ENCODE measurements at places on chromosomes 1 and 21. TPM values are rescaled to one million over a fixed set of nuclear protein-coding genes. Genes with fewer than 3 reads are reported as not detected.
A peak's percentile ranks its signal among the peaks of the same experiment; 100 is the strongest.

The LCE1D gene
- total RNA-seq = not detected

The ZNF670 gene
- total RNA-seq = 3.8 TPM

The FMOD gene
- total RNA-seq = 272 TPM

The MMEL1 gene
- 22.9 TPM for total RNA-seq

The AMIGO1 gene
- total RNA-seq = 15.6 TPM

The BCAN gene
- 0.52 TPM for total RNA-seq

The CLCA4 gene
- 0.20 TPM for total RNA-seq

The PADI6 gene
- total RNA-seq = not detected

The SH2D2A gene
- 5.4 TPM for total RNA-seq

The ORC1 gene
- total RNA-seq = 0.66 TPM

The MAP7D1 gene
- total RNA-seq = 123 TPM

GRCh38 chr21:45388011-45388521 is 16.9 kb upstream of the COL18A1 start:
- no peak for DNase-seq

DNA sequence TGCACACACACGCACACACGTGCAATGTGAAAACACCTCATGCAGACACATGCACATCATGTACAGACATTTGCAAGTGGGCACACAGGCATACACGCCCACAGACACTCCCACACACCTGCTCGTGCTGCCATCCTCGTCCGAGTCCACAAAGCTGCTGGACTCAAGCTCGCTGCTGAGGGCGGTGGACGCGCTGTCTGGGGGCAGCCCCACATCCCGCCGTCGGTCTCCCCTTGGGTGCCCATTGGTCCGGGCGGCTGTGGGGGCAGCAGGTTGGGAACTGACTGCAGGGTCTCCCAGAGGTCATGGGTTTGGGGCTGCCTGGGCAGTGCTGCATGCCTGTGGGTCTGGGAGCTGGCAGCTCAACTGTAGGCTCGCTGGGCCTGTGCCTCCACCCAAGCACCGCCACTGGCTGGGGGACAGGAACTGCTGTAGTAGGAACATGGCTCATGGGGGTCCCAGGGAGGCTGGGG is 7.6 kb downstream of the DVL1 start:
- DNase-seq = no peak

- no peak for DNase-seq
These were observed 145.9 kb downstream of the RYR2 start for GRCh38 chr1:237187842-237188241.

GRCh38 chr1:182092336-182092735 is 30.8 kb upstream of the ZNF648 start:
- DNase-seq = no peak

GRCh38 chr1:213984387-213985208 is 3.2 kb upstream of the PROX1 start:
- no peak for DNase-seq

- DNase-seq = no peak
These were observed 10.5 kb upstream of the IFI6 start for GRCh38 chr1:27682351-27682944.

GRCh38 chr1:203120325-203121153 is 7.0 kb upstream of the ADORA1 start:
- DNase-seq = no peak

DNA sequence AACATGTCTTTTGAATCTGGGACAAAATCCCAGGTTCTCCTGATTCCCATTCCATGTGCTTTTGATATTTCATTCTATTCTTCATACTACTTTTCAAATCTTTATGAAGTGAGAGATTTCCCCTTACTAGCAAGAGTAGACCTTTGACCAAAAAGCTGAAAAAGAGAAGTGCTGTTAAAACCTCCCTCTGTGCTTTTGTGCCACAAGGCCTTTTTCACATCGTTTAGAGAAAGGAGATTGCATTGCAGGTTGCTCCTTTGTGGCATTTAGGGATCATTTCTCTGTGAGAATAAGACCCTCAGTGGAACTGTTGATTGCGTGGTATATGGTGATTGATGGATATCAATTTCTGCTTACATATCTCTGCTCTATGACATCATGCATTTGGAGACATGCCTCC is 148.8 kb downstream of the TGFB2 start:
- no peak for DNase-seq

GRCh38 chr1:103416681-103417286 is 108.7 kb upstream of the RNPC3 start:
- no peak for DNase-seq

- DNase-seq = peak; percentile 22
These were observed 62.4 kb downstream of the BACH1 start for GRCh38 chr21:29360799-29361765.

GRCh38 chr1:245045087-245045881 is 109.5 kb upstream of the KIF26B start:
- peak; percentile 44 for DNase-seq

GRCh38 chr1:199449681-199450080 is 577.8 kb upstream of the NR5A2 start:
- no peak for DNase-seq

- no peak for DNase-seq
These were observed 18.9 kb downstream of the CDK18 start for GRCh38 chr1:205523261-205523890.

GRCh38 chr21:29893687-29894086 is 46.1 kb downstream of the GRIK1 start:
- no peak for DNase-seq

- DNase-seq = no peak
These were observed 16.9 kb upstream of the KIAA0040 start for GRCh38 chr1:175209493-175209921.

DNA sequence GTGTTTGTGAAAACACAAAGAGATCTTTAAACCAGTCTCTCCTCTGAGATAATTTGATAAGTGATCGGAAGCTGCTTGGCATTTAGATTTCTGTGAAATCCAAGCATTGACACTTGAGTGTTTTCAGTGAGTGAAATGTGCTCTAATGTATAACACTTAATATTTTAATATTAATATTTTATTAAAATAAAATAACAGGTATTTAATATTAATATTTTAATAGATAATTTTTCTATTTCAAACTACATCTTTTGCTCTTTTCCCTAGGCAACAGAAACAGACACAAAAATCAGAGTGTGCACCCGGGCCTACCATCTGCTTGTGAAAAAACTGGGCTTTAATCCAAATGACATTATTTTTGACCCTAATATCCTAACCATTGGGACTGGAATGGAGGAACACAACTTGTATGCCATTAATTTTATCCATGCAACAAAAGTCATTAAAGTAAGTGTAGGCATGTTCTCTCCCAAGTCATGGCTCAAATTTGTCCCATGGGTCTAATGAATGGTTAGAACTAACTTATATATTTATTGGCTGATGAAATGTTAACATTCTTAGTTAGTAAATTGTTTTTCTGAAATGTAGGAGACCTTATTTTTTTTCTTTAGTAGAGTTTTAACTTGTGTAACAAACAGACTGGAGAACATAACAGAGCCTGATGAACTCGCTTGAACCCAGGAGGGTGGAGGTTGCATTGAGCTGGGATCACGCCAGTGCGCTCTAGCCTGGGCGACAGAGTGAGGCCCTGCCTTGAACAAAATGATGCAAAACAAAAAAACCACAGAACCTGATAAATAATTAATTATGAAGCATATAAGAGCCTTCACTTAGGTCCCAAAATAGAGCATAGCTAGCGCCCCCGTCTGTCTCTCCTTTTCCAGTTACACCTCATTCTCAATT is 55.2 kb downstream of the MTR start:
- no peak for DNase-seq

DNA sequence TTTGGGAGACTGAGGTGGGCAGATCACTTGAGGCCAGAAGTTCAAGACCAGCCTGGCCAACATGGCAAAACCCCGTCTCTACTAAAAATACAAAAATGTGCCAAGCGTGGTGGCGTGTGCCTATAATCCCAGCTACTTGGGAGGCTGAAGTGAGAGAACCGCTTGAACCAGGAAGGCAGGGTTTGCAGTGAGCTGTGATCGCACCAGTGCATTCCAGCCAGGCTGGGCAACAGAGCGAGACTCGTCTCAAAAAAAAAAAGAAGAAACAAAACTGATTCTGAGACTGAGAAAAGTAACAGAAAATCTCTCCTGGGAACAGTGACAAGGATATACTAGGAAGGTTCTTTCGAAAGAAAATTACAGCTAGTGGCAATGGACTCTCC is 20.9 kb downstream of the USP48 start:
- DNase-seq = no peak

GRCh38 chr1:61504852-61505390 is 220.0 kb downstream of the TM2D1 start:
- DNase-seq = no peak

DNA sequence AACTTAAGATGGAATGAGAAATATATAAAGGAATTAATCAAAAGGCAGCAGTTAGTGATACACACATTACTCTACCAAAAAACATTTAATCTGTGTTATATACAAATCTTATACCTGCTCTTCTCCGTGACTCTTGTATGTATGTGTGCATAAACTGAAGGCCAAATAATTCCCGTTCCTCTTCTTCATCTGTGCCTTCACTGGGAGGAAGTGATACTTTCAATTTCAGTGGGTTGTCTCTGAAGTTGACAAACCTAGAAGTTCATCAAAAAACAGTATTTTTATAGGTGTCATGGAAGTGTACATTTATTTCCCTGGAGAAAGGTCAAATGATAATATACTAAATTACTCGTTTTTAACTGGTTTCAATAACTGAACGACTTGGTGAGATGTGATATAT is 19.3 kb downstream of the TRMT13 start:
- no peak for DNase-seq

DNA sequence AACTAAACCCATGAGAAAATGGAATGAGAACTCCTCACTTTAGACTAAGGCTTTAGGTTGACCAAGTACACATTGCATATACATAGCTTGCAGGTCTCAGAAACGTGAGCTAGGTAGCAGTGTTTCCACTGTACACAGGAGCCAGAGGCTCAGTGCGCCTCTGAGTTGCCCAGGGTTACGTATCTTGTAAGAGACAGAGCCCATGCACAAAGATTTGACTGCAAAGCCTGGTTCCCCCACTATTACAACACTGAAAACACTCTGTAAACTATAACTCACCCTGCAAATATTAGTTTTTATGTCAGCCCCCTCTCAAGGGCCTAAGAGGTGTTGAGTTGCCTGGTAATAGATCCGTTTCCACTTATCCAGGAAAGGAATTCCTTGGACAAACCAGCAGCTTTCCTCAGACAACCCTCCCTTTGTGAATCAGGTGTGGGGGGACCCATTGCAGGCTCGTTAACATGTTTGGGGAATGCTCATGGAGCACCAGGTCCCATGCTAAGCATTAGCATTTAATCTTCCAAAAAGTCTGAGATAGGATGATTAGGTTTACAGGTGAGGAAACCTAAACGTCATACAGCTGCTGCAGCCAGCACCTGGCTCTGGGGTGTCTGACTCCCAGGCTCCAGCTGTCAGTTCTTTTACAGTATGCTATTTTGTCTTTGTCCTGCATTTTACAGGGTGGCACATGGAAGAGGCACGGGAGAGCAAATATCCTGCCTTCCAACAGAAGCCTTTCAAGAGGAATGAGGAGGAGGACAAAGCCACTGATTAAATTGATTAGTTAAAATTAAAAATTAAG is 25.7 kb downstream of the TENT5C start:
- no peak for DNase-seq

- peak; percentile 69 for DNase-seq
These were observed 148.7 kb downstream of the ADSS2 start for GRCh38 chr1:244302876-244303609.

DNA sequence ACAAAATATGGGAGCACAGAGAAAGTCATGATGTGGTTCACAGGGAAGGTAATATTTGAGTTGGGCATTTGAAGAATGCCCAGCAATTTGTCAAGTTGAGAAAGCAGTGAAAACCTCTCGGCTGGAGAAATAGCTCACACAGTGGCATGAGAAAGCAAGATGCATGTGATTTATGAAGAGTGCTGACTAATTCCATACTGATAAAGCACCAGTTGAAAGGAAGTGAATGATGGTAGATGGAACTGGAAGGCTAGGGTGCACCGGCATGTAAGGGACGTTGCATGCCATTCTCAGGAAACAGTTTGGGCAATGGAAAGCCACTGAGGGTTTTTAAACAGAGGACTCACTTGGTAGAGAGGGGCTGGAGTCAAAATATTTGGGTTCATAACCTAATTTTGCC is 53.5 kb upstream of the MTF2 start:
- DNase-seq = no peak

DNA sequence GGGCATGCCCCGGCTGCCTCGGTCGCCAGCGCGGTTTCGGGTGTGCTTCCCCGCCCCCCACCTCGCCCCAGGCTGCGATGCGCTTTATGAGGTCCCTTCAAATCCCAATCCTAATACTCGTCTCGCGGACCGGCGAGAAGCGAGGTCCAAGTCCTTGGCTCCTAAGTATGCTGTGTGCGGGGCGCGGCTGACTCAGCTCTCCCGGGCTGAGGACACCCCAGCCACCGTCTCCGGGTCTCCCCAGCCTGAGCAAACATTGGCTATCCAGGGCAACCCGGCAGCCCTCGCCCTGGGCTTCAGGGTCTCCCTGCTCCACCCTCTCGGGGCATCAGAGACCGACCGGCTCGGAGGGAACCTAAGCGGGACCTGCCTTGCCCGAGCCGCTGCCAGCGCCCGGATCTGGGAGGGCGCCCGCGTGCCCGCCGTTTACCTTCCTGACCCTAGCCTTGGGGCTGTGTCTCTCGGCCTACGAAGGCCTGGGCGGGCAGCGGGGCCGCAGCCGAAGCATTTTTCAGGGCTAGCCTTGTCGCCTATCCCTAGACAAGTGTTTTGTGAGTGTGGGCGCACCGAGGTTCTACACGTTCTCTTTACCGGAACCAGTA is 1.2 kb downstream of the ITPKB start:
- DNase-seq = peak; percentile 49

DNA sequence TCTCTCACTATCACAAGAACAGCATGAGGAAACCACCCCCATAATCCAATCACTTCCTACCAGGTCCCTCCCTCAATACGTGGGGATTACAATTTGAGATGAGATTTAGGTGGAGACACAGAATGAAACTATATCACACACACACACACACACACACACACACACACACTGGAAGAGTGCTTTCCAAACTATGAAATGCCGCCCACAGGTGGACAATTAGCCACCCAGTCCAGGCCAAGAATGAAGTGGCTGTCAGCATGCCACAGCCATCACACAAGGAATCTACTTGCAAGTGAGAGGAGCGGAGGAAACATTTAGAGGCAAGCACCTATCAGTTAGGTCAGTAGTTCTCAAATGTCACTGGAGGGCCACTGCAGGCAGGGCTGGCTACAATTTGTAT is 105.4 kb upstream of the HOOK1 start:
- DNase-seq = no peak

DNA sequence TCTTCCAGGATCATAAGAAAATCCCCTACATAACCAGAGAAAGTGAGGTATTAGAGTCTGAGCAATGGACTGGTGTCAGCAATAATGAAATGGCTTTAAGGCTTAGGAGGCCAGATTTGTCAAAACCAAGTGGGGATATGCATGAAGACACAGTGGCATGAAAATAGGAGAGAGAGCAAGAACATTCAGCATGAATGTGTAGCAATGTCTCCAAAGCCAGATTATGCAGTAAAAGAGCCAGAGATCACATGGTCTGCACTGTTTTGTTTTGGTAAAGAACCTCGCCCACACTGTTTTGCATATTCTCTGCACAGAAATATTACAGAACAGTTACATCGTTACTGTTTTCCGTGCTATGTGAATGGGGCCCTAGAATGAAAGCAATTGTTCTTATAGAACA is 589.4 kb downstream of the PLPP3 start:
- DNase-seq = no peak

GRCh38 chr1:168443899-168444298 is 99.9 kb downstream of the XCL2 start:
- no peak for DNase-seq

GRCh38 chr1:199335496-199335895 is 692.0 kb upstream of the NR5A2 start:
- no peak for DNase-seq

- no peak for DNase-seq
These were observed 39.3 kb upstream of the EYA3 start for GRCh38 chr1:28127617-28128257.

- DNase-seq = no peak
These were observed 7.4 kb downstream of the CFAP410 start for GRCh38 chr21:44331650-44332307.

Data from mucosa of gallbladder (tissue), 1 donor.